Right hindlimb (tissue), 1 donor: ENCODE measurements at places on chromosomes 2 and 18.
A peak's percentile ranks its signal among the peaks of the same experiment; 100 is the strongest.

- DNase-seq = no peak
These were observed 71.0 kb downstream of the NGEF start for GRCh38 chr2:232941912-232942594.

DNA sequence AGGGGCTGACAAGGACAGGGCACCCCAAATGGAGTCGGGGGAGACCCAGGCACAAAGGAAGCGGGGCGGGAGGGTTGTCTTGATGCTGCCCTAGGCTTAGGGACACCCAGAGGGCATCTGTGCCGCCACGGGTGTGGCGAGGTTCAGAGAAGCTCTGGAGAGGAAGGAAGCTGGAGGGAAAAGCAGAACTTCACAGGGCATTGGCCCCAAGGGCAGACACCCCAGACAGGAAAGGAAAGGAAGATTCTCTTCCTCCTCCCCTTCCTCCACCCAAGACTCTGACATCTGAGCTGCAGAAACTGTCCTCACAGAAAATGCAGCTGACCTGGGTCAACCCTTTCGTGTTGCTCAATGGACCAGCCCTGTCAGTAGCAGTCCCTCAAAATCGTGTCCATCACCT, 25.6 kb downstream of the DNMT3A start:
- DNase-seq = no peak

- DNase-seq = peak; percentile 48
These were observed 1.2 kb downstream of the BMPR2 start for GRCh38 chr2:202377207-202377761.

DNA sequence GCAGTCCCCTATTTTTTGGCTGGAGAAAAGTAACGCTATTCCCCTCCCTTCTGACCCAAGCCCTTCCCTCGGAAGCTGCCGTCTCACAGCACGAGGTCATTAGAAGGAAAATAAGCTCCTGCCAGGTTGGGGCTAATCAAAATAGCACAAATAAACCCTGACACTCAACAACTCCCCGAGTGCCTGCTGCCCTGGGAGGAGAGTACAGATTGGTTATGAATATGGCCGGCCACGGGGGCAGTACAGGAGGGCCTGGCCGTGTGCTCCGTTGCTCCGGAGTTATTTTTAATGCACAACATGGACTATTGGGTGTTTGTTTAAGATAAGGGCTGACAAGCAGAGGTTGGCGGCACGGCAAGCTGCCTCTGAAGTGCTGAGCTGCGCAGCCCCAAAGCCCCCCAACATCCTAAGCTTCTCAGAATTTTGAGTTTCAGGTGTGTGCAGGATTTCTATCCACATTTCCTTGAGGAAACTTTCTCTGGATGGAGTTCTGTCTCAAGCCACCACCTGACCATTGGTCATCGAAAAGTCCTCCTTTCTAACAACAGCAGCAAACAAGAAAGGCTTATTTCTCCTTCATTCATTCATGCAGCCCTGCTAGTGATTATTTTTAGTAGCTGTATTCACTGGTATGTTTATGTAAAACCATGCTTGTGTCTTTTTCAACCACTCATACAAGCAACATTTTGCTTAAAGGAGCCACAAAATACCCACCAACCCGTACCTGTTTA, 58.7 kb downstream of the PAX3 start:
- no peak for DNase-seq

GRCh38 chr2:25065768-25066167, 23.9 kb downstream of the EFR3B start:
- no peak for DNase-seq

GRCh38 chr2:70024284-70024683, 62.9 kb upstream of the ASPRV1 start:
- DNase-seq = no peak

DNA sequence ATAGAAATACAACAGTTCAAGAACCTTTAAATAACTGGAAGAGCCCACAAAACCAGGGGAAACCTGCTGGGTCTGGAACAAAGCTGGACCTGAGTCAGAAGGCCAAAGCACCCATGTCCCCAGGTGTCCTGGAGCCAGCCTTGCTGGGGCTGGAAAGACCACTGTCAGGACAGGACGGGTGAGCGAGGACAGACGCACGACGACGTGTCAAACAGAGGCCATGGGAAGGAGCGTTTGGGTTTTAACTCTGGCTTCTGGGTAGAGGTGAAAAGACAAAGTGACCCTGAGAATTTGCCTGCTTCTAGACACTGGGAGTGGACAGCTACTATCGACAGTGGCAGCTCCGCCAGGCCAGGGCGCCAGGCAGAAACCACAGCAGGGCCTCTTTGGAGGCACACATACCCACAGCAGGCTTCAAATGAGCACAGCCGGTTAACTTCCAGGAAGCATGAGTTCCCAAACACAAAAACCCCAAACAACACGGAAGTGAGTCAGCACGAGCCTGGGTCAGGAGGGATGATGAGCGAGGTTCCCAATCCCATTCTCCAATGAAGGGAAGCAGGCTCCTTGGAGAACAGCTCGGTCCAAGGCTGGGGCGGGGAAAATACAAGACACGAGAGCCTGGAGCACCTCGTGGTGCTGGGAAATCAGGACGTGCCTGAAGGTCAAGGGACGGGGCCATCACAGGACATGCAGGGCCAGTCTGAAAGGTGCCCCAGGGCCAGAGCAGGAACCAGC, 208.0 kb downstream of the TWIST2 start:
- no peak for DNase-seq

- DNase-seq = no peak
These were observed 278.3 kb downstream of the NAPG start for GRCh38 chr18:10804126-10804525.

DNA sequence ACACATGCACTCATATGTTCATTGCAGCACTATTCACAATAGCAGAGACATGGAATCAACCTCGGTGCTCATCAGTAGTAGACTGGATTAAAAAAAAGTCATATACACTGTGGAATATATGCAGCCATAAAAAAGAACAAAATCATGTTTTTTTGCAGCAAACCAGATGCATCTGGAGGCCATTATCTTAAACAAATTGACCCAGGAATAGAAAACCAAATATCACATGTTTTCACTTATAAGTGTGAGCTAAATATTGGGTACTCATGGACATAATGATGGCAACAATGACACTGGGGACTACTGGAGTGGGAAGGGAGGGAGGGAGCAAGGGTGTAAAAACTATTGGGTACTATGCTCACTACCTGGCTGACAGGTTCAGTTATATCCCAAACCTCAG, 792.6 kb downstream of the EPHA4 start:
- no peak for DNase-seq

DNA sequence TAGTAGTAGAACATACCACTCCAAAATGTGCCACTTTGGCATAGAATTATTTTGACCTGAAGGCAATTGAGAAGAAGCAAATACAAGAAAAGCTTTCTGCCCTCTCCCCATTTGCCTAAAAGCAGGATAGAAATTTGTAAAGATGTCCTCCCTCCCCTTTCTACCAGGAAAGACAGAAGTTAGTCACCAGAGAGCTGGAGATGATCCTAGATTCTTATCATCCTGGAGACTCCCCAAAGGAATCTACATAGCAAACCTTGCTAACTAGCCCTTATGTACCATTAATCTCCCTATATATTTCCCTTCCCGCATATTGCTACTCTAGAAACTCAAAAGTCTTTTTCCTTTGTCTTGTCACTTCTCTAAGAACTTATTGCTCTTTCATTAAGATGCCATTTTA, 12.6 kb upstream of the TMEM37 start:
- DNase-seq = no peak

- no peak for DNase-seq
These were observed 229.3 kb upstream of the ZEB2 start for GRCh38 chr2:144749188-144749587.
